NCI-H510A (cell line): ENCODE measurements at places on chromosomes 6 and 20.

GRCh38 chr6:90218959-90219208 lies 77.8 kb downstream of the BACH2 start:
- no peak for DNase-seq

- no peak for DNase-seq
Measured at GRCh38 chr20:1721687-1722512, 64.3 kb upstream of the SIRPG start.

DNA sequence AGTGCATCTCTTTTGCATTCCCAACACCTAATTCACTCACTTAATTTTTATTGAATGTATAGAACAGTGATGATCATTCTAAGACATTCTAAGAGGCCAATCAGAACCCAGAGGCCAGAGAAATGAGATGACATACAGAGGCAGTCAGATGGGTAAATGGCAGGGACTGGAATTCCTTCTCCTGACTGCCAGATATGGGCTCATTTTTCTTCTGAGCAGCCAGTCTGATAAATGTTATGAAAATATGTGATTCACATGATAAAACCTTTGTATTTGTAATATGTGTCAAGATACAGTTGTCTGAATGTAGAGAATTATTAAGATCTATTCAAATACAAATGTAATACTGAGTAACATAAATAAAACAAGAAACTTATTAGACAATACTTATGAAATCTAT lies 277.8 kb downstream of the EPM2A start:
- DNase-seq = no peak

- DNase-seq = no peak
Measured at GRCh38 chr20:22555791-22556564, 28.4 kb downstream of the FOXA2 start.

DNA sequence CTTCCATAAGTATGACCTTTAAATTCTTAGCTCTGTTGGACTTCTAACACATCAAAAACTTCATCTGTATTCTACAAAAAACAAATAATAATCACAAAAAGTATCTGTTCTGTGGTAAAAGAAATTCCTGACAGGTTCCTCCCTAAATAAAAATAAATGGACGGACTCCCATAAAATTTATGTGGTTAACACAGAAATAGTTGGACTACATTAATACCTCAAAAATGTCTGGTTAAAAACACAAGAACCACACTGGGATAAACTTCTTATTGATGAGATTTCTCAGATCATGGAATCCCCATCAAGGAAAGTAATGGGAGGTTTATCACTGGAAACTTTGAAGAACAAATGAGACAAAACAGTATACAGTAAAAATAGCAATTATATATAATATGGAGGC lies 172.4 kb downstream of the MOXD1 start:
- DNase-seq = no peak

GRCh38 chr6:37048851-37049757 lies 43.6 kb downstream of the FGD2 start:
- DNase-seq = no peak

DNA sequence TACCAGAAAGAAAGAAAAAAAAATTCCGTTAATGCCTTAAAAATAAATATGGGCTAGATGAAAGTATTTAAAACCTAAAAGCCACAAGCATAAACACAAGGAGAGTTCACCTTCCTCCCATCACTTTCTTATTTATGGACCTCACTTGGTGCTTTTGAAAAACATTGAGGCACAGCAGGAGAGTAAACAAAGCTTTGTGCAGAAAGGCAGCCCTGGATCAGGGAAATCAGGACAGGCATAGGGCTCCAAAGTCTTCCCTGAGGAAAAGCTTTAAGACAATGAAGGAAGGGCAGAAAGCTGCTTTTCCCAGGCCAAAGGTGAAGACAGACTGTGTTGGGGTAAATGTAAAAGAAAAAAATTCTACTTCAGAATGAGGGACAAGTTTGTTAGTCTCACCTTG lies 207.9 kb downstream of the CLVS2 start:
- no peak for DNase-seq

GRCh38 chr20:64146936-64147477 lies 17.2 kb upstream of the MYT1 start:
- DNase-seq = no peak

- no peak for DNase-seq
Measured at GRCh38 chr20:35616465-35617396, 1.1 kb downstream of the SPAG4 start.
